ENCODE measurements at places on chromosomes 5 and 9.

DNA sequence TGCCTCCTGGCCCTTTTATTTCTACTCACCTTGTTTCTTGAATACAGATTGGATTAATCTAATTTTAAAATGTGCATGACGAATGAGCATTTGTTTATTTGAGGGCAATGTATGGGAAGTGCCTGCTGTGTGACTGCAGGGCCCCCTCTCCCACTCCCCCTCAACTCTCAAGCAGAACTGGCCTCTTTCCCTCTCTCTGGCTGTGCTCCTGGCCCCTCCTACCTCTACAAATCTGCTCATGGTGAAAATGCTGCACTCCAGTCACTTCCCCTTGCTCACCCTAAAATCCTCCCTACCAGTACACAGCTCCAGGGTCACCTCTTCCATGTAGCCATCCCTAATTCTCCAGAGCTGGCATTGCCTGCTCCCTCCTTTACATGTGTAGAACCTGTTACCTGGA, 17.2 kb upstream of the NDST1 start:
- no peak for DNase-seq

GRCh38 chr9:110189559-110190320, 18.2 kb downstream of the C9orf152 start:
- DNase-seq = no peak

GRCh38 chr9:36872641-36873040, 161.4 kb downstream of the PAX5 start:
- DNase-seq = no peak

DNA sequence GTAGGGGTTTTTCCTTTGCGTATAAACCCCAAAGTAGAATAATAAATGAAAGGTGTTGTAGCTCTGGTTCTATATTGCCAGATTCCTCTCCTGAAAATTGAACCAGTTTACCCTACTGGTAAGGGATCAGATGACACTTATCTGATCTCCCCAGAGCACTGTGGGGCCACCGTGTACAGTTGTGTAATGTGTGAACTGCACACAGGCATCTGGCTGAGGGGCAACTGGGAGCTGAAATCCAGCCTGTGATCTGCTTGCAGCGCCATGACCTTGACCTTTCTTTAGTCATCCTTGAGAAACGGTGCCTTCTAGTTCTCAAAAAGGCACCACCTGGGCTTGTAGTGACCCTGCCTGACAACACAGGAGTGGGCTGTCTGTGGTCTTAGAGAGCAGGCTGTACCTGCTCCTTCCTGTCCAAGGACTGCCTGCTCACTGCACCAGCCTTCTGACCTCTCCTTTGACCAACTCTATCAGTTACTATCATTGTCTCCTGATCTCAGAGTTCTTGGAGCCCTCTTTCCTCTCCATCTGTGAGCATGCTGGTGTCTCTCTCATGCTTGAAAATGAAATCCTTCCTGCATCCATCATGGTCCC, 40.2 kb downstream of the PDE6A start:
- no peak for DNase-seq

DNA sequence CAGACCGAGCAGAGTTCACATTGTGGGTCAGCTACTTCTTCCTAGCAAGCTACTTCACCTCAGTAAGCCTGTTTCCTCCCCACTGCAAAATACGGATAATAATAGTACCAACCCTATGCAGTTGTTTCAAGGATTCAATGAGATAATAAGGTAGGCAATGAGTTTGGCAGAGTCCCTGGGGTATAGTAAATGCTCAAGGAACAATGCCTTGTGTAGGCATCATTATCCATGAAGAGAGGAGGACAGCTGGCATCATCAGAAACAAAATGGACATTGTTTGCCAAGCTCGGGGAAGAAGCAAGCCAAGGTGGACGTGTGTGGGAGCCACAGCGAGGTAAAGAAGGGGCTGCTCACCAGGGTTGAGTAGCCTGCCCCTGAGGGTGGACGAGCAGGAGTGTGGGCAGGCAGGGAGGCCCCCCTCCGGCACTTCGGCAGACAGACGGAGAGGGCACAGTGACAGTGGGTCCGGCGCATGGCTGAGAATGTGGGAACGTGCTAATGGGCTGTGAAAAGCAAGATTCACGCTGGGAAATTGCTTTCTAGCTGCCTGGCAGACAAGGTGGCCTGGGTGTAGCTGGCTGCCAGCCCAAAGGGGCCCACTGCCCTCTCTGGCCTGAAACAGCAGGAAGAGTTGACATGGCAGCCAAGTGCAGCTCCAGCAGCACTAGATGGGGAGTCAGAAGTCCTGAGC, 10.1 kb downstream of the CAMK2A start:
- DNase-seq = no peak

GRCh38 chr5:131589510-131590348, 45.3 kb downstream of the RAPGEF6 start:
- DNase-seq = no peak

GRCh38 chr9:86573886-86574285, 219.7 kb upstream of the TUT7 start:
- no peak for DNase-seq

DNA sequence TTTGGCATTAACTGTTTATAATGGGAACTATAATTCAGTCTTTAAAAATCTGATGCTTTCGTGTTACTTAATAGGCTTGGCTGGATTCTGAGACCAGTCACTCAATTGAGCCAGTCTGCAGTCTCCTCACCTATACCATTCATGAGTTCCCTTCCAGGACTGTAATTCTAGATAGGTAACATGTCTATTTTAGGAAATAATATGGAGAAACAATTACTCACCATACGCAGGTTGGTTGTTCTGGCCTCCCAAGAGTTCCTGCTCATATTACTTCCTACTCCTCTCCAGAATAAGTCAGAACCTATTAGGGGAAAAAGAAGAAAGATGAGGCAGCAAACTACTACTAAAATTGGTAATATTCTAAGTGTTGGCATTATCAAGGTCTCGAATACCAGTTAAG, 4.5 kb upstream of the IARS1 start:
- DNase-seq = no peak

GRCh38 chr5:167905919-167906853, 385.3 kb upstream of the WWC1 start:
- no peak for DNase-seq

GRCh38 chr9:101791938-101792337, 53.5 kb upstream of the GRIN3A start:
- DNase-seq = no peak

DNA sequence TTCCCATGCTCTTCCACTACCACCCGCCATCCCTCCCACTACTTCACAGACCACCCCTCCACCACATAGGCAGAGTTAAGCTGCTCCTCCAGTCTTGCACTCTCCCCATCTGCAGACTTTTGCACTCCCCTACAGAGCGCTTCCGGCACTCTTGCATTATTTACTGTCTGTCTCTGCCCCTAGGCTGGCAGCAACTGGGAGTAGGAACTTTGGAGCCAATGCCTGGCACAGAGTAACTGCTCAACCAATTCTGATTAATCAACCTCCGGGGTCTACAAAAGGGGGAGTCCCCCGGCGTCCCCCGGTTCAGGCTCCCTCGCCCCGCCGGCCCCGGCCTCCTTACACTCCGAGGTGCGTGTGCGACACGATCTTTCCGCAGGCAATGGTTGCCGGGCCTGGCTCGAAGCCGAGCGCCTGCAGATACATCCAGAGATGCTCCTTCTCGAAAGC, 498 bp downstream of the HAUS6 start:
- DNase-seq = no peak

GRCh38 chr9:89153232-89154017, 25.2 kb downstream of the SHC3 start:
- DNase-seq = no peak

- DNase-seq = no peak
Measured at GRCh38 chr9:121895358-121895757, 197.8 kb downstream of the TTLL11 start.

DNA sequence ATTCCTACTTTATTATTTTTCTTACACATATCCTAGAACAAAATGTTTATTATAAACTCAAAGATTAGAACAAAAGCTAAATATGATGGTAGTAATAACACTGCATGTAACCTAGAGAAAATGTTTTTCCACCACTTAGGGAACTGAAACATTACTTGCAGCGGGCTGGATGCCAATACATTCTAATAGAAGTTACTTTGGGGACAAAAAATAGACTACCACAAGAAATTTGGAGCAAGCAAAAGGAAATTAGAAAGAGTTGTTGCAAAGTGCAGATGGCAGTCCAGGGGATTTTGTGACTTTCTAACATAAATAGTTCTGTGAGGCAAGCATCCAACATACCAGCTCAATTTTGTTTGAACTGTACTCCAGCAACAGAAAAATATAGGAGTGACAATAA, 255.3 kb upstream of the GRIN3A start:
- DNase-seq = no peak

DNA sequence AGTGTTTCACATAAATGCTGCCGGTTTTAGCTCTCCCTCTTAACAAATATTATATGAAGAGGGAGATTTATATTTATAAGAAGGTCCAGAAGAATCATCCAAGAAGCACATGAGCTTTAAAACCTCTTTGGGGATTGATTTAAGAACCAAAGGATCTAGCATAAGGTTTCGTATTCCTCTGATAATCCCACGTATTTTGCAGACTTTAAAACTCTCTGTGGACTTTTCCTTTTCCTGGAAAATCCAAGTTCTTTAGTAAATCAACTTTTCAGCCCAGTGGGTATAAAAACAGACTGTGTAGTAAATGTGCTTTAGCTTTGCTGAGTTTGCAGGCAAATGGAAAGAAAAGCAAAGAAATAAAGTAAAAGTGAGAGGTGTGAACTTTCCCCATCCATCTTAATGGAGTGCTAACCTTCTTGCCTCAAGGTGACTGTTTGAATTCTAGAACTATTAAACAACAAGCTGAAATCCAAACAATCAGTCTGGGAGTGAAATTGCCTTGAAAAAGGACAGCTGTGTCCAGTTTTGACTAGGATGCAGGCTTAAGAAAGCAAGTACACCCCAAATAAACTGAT, 363.4 kb upstream of the SLC24A2 start:
- DNase-seq = no peak

DNA sequence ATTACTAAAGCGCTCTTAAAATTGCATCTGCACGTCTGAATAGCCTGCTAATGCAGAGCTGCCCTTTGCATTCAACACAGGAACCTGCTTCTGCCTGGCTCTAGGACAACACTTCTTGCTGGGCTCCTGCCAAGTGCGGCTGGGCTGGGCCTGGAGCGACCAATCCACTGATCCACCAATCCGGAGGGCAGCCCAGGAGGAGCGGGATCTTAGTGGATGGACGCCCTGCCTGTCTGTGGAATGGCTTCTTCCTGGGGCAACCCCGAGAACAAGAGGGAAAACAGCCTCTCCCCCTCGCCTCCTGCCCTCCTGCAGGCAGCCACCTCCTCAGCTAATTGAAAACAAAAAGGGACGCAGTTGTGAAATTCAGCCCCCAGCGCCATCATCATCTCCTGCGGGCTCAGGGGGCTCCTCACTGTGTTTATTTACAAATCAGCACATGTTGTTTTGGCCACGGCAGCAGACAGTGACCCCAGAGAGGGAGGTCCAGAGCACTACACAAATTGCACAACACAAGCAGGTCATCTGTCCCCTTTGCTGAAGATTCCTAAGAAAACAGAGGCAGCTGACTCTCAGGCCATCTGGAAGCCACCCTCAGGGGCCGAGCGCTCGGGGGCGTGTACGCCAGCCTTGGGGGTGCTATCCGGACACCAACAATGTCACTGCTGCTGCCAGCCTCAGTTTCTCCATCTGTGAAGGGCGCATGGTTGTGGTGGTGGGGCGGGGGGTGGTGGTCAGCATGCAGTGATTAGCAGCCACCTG, 57.3 kb downstream of the GADD45G start:
- DNase-seq = no peak

- no peak for DNase-seq
Measured at GRCh38 chr5:96159043-96159442, 197.4 kb upstream of the ELL2 start.

GRCh38 chr5:61431923-61432620, 100.0 kb downstream of the ZSWIM6 start:
- DNase-seq = no peak

- no peak for DNase-seq
Measured at GRCh38 chr5:107915176-107915812, 244.6 kb upstream of the EFNA5 start.

GRCh38 chr5:170273968-170274710, 23.4 kb downstream of the LCP2 start:
- DNase-seq = no peak

DNA sequence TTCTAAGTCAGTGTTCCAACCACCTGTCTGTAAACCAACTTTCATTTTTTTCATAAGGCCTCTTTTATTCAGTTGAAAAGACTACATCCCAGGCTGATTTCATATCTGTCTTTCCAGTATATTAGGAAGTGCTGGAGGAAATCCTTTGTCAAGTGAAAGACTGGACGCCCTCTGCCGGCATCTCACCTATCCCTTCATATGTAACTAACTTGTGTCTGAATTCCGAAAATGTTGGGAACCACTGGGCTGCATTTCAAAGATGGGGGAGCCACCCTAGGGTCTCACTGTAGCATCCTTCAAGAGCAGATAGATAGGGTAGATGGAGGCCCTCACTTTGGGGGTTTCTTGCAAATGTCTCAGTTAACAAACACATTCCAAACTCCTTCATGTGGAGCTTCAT, 569.8 kb downstream of the CTNND2 start:
- no peak for DNase-seq

- DNase-seq = no peak
Measured at GRCh38 chr5:61311836-61312808, 19.9 kb upstream of the ZSWIM6 start.

DNA sequence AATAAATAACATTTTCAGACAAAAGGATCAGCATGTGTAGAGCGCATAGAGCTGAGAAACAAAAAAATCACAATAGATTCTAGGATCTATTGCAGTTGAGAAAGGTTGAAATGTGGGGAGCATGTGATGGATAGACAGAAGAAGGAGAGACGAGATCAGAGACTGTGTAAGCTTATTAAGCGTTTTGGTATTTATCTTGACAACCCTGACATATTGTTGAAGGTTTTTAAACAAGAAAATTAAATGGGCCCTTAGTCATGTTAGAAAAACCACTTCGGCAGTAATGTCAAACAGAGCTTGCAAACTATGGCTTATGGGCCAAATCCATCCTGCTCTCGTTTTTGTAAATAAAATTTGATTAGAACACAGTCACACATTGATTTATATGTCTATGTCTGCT, 200.5 kb upstream of the KLF4 start:
- DNase-seq = no peak

GRCh38 chr5:32506799-32507198, 62.3 kb upstream of the ZFR start:
- no peak for DNase-seq

GRCh38 chr5:140113699-140114263, at the start of gene PURA:
Gene PURA (plus strand): TSS chr5:140114109. CDS start chr5:140114182, 73 bp downstream.
- peak; percentile 87 for DNase-seq

GRCh38 chr5:16994565-16994964, 58.5 kb upstream of the MYO10 start:
- no peak for DNase-seq

DNA sequence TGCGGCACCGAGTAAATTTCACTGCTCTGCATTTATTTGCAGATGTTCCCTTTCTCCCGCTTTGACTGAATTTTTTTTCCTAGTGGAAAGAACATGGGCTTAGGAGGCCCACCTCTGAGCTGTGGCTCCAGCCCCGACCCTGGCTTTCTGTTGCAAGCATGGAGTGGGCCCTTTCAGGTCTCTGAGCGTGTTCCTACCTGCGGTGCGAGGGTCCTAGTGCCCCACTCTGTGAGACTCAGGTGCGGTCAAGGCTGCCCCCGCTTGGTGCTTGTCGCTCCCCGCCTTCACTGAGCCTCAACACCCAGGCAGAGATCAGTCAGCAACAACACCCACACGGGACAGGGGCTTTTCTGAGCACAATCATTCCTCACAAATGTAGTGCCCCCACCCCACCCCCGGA, 32.0 kb downstream of the SLC6A3 start:
- no peak for DNase-seq

Measured in stimulated activated CD4-positive, alpha-beta T cell treated with anti-CD3 and anti-CD28 coated beads, Interleukin-1b, Interleukin-23, amount 100 ng/mL, for 1 hour (primary cell).